ENCODE measurements at places on chromosomes 12 and 14.

- DNase-seq = peak; percentile 21
Measured at GRCh38 chr12:12582895-12583303, 20.2 kb upstream of the DUSP16 start.

GRCh38 chr12:67782573-67782972 is 134.0 kb downstream of the DYRK2 start:
- no peak for DNase-seq

DNA sequence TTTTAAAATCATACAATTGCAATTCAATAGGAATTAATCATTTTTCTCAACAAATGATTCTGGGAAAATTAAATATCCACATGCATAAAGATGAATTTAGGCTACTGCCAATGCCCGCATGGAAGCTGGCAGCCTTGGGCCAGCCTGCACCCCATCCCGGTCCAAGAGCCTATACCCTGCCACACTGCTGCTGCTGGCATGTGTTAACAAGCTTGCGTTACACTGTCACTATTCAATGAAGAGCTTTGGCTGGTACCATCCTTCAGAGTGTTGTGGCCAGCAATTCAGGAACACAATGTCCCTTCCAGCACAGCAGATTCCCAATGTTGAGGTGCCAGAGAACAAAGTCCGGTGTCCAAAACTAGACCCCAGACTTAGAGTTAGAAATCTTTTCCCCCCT is 13.6 kb upstream of the TAS2R14 start:
- DNase-seq = no peak

DNA sequence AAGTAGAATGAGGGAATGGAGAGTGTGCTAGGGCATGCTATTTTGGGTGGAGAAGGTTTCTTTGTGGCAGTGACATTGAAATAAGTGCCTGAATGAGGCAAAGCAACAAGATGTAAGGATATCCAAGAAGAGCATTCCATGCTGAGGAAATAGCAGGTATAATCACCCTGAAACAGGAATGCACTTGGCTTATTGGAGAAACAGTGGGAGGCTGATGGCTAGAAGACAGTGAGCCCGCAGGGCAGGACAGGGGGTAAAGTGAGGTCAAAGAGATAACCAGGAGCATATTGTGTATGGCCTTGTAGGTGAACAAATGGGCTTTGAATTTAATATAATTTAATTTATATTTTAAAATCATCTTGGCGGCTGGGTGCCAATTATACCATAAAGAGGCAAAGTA is 877.0 kb downstream of the DIO2 start:
- no peak for DNase-seq

DNA sequence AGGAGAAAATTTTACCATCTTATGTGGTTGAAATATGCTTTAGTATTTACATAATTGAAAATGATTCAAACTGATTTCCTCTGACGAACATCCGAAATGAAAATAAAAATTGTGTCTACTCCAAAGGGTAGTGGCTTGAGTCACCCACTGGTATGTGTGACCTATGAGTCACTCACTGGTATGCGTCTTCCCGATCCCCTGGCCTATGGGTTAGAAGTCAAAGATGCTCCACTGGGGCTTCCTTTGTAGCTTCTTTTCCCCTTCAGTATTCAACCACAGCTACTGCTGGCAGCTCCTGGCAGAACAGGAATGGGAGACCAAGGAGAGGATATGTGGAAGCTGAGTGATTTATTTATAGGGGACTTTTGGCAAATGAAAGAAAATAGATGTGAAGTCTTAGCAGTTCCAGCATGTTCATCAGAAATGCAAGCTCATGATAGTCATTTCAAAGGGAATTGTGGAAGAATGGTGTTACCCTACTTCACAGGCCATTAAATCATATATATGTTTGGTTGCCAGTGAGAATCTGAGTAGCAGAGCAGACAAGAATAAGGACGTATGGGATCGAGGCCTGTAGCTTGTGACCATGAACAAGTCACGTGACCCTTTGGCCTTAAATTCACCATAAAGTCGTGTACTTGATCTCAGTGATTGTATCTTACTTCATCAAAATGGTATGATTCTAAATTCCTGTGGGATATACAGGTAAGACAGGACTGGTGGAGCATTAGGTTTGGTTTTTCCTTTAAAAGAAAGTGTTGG is 108.3 kb downstream of the CRADD start:
- DNase-seq = peak; percentile 20

DNA sequence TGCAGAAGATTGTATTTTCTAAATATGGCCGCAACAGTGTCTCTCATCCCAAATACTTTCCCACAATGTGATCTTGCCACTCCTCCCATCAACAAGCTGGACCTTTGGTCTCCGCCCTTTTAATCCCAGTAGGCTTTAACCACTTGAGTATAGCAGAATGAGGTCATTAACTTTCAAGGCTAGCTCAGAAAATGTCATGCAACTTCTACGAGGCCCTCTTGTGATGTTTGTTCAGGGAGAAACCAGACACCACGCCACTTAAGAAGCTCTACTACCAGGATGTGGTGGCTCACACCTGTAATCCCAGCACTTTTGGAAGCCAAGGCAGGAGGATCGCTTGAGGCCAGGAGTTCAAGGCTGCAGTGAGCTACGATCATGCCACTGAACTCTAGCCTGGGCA is 20.1 kb upstream of the OR6J1 start:
- no peak for DNase-seq

- no peak for DNase-seq
Measured at GRCh38 chr12:10889226-10889625, 5.2 kb upstream of the PRH1 start.

- peak; percentile 92 for DNase-seq
Measured at GRCh38 chr12:56630180-56630632, at the start of gene BAZ2A. BAZ2A (minus strand) TSS chr12:56630326; CDS start chr12:56617530, 12,796 bp downstream.
